ENCODE measurements at places on chromosomes 11 and 22. TPM values are rescaled to one million over a fixed set of nuclear protein-coding genes. Genes with fewer than 3 reads are reported as not detected.

VSIG10L2 gene
- not detected for total RNA-seq

DGCR6 gene
- total RNA-seq = 4.5 TPM

MS4A3 gene
- not detected for total RNA-seq

DNA sequence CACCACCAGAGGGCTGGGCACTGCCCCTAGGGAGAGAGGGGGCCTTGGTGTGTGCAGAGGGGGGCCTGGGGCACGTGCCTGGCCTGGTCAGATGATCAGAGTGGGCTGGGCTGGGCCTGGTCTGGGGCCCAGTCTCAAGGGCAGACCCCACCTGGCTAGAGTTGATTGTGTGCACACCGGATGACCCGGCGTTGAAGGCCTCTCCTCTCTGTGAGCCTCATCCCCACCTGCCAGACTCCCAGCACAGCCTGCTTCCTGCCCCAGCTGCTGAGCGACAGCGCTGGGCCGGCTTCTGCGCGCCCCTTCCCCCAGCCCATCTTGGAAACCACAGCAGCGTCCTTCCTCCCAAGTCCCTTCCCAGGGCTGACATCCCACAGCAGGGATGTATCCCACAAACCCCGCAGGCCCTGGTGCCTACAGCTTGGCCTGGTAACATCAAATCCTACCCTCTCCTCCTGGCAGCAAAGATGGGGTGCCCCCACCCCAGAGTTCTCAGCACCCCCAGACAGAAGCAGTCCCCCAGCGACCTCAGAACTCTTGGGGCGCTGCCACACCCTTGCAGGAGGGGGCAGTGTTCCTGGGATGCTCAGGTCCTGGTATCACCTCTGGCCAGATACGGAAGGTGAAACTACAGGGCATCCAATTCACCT is 11.0 kb upstream of the TSSC4 start:
- H3K36me3 ChIP-seq = peaks cover 71% of the 10 kb centered on the region
- no peak overlapping the region for H3K4me3 ChIP-seq
- no peak for DNase-seq
- H3K27me3 ChIP-seq = no peaks in the 10 kb centered on the region

- H3K4me3 ChIP-seq = no peak overlapping the region
- no peaks in the 10 kb centered on the region for H3K36me3 ChIP-seq
- H3K27me3 ChIP-seq = no peaks in the 10 kb centered on the region
- H3K4me1 ChIP-seq = no peaks in the 10 kb centered on the region
Observed at GRCh38 chr11:38562562-38562961, 1964.5 kb upstream of the RAG2 start.

DNA sequence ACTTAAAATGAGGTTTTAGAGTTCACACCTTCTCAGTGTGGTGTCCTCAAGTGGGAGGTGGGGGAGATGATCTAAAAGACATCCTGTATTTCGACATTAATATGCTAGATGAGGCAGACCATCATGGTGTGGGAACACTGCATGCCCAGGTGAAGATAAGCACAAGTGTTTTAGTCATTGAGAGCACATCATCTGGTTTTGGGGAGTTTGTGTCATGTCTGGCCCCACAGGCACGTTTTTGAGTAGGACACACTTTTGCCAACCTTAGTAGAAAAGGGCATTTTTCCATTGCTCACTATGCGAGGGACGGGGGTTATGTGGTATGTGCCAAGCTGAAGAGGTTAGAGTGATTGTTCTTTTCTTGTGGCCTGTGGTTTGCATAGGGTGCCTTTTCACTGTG is 189.3 kb downstream of the DBX1 start:
- no peaks in the 10 kb centered on the region for H3K27me3 ChIP-seq
- no peak overlapping the region for H3K4me3 ChIP-seq
- peaks cover 7% of the 10 kb centered on the region for H3K36me3 ChIP-seq
- no peak for DNase-seq
- no peaks in the 10 kb centered on the region for H3K4me1 ChIP-seq

DNA sequence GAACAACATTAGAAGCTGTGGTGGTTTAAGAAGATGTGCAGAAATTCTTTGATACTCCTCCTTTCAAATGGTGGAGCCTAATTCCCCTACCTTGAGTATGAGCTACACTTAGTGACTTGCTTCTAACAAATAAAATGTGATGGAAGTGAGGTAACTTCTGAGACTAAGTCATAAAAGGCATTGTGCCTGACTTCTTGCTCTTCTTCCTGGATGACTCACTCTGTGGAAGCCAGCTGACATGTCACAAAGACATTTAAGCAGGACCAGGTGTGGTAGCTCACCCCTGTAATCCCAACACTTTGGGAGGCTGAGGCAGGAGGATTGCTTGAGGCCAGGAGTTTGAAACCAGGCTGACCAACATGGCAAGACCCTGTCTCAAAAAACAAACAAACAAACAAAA is 3.9 kb upstream of the PLA2G3 start:
- no peak overlapping the region for H3K27ac ChIP-seq
- no peaks in the 10 kb centered on the region for H3K27me3 ChIP-seq
- no peak overlapping the region for H3K4me3 ChIP-seq
- no peak for DNase-seq

All from lower lobe of right lung (tissue), 2 donors.